ENCODE measurements at places on chromosomes 7 and 10.

GRCh38 chr10:109991266-109991855 lies 16.4 kb upstream of the ADD3 start:
- no peak for DNase-seq

GRCh38 chr7:1807821-1808600 lies 137.9 kb downstream of the ELFN1 start:
- DNase-seq: no peak

- no peak for DNase-seq
Measured at GRCh38 chr7:47215049-47215448, 366.9 kb downstream of the TNS3 start.

DNA sequence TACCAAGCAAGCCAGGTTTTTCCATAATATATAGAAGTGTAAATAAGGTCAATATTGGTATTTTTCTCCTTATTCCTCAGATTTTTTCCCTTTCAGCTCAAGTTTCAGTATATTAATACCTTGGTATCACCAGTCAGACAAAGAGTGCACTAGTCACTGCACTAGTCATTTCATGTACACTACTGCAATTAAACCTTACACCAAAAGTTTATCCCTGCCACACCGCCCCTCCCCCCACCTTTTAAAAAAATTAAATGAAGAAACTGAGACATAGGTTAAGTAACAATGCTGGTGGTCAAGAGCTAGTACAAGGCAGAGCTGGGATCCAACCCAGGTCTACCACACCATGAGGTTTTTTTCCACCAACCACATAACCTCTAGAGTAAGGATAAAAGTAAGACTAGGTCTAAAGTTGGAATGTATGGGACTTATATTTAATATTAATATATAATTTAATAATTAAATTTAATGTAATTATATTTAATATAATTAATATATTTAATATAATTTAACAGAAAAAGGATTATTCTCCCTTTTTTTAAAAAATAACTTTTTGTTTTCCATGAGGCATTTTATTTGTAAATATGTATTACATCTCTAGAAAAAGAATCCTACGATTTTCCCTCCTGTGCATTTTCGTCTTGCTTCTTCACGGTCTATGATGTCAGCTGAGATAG lies 68.5 kb downstream of the NT5C2 start:
- no peak for DNase-seq

DNA sequence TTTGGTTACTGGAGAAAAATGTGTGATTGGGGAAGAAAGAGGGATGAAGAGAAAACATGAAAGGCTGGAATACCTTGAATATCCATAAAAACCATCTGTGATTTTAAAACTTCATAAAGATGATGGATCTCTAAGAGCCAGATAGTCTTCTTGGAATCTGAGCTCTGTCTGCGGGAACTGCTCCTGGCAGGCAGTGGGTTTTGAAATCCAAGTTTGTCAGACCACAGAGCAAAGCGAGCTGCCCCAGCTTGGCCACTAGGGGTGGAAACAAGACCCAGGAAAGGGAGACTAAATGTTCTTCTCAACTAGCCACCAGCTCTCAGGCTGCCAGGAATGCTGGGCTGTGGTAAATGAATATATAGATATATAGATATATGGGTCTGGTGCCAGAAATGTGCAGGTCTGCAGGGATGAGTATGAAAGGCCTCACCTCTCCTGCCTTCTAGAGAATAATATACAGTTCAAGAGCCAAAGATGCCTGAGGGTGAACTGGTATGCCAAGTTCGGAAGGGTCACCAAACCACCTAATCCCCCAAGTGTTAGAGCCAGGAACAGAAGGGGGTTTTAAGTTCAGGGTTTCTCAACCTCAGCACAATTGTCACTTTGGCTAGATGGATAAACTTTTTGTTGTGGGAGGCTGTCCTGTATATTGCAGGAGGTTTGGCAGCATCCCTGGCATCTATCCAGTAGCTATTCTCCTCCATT lies 208.8 kb downstream of the KCNMA1 start:
- no peak for DNase-seq

DNA sequence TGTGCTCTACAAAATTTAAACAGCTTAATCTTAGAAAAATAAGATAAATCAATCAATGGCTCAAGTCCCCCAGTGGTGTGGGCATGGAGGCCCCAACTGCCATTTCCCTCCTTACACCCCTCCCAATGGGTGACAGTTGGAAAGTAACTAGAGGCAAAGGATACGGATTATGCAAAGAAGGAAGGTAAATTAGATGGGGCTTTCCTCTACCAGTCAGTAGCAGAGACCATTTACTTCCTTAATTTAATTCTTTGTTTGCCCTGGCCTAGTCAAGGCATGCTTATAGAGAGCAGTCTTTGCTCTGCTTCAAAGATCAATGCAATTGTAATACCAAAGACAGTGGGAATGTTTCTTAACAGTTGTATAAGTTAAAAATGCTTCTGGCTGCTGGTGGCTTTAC lies 63.3 kb upstream of the PAPSS2 start:
- no peak for DNase-seq

GRCh38 chr10:80466724-80467326 lies 12.7 kb downstream of the TSPAN14 start:
- DNase-seq: no peak

- DNase-seq: no peak
Measured at GRCh38 chr10:16393271-16393858, 43.4 kb upstream of the PTER start.

DNA sequence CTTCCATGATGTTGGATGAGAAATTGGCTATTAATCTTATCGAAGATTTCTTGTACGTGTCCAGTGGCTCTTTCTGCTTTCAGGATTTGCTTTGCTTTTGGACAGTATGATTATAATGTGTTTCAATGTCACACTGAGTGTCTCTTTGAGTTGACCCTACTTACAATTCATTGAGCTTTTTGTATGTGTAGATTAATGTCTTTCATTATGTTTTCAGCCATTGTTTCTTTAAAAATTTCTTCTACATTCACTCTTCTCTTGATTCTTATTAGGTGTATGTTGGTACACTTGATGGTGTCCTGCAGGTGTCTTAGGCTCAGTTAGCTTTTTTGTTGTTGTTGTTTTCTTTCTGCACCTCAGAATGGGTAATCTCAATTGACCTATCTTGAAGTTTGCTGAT lies 16.6 kb downstream of the PLAC9 start:
- no peak for DNase-seq

Measured in esophagus squamous epithelium (tissue), 5 donors.